ENCODE measurements at places on chromosomes 4 and X.

- DNase-seq: no peak
These were observed 61.1 kb downstream of the HDX start for GRCh38 chrX:84441143-84441542.

- DNase-seq: no peak
These were observed 11.4 kb downstream of the FAM120C start for GRCh38 chrX:54171527-54172250.

DNA sequence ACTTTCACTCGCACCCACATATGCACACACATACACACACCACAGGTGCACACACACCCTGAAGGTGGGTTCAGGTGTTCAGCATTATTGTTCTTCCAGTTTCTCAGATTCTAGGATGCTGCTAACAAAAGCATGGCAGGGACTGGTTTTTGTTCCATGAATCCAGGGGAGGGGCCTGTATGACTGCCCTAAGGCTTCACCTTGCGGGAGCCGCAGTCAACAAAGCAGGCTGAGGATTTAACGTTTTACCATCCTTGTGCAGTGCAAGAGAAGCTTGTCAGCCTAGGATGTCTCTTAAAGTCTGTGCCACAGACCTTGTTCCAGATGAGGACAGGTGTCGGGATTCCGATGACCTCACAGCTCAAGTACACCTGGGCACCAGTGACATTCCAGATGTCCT, 61.8 kb downstream of the POLR2B start:
- no peak for DNase-seq

DNA sequence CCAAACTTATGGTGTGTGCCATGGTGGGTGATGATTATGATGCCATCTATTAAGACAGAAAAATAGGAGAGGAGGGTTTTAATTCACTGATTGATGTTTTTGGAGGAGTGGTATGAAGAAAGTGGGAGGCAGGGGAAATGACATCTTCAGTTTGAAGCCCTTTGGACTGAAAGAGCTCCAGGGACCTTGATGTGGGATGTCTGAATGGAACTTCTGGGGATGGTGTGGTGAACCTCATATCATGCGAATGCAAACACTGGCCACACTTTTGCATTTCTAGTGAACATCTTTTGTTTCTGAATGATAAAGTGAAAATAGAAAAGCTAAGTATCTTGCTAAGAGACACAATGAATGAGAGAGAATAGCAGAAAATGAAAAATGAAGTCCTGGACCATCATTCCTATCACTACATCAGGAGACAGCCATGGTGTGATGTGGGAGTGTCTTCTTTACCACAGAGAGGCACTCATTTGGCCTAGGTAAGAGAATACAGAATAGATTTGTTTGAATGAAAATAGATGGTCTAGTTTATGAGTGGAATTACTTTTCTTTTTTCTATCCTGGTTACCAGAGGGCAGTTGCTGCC, 123.5 kb downstream of the ZNF827 start:
- DNase-seq: no peak

DNA sequence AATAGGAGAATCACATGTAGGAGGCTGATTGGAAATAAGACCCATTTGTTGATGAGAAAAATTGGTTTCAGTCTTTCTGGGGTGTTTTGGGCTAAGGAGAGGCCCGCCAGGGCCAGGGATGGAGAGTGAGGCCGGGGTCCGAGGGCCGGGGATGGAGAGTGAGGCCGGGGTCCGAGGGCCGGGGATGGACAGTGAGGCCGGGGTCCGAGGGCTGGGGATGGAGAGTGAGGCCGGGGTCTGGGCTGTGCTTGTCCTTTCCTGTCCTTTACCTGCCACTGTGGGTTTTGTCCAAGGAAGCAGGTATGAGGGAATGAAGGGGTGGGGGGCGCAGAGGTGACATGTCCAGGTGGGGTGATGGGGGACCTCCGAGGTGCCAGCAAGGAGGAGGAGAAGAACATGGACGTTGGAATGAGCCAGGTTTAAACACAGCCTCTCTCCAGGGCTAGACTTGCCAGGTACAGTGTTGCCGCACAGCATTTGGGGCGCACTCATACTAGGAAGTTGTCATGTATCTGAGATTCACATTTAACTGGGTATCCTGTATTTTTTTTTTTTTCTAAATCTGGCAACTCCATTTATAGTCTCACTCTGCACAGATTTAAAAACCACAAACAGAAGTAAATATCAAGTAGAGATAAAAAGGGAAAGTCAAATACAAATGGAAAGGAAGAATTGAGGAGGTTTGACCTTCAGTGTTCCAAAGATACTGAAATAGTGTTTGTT, 8.8 kb downstream of the RGS12 start:
- DNase-seq: no peak

- DNase-seq: no peak
These were observed 16.8 kb downstream of the FGFR3 start for GRCh38 chr4:1809754-1810502.

- DNase-seq: no peak
These were observed 44.5 kb downstream of the STPG2 start for GRCh38 chr4:98098764-98099163.

- DNase-seq: no peak
These were observed 12.2 kb upstream of the EDA start for GRCh38 chrX:69603566-69604194.

DNA sequence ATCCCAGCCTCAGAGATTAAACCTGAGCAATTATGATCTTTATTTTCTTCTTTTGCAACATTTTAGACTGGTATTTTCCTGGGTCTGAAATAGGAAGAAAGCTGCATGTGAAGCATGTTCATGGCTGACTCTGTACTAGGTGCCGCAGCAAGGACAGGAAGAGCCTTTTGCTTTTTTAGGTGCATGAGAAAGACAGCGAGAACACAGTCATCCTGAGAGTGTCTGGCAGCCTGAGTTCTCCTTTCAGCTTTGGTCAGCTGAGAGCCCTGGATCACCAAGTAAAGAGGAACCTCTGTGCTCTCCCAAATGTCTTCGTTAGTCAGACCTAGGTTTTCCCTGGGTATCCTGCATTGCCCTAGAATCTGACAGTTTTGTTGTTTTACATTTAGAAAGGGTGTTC, 29.8 kb downstream of the FAM149A start:
- DNase-seq: no peak

DNA sequence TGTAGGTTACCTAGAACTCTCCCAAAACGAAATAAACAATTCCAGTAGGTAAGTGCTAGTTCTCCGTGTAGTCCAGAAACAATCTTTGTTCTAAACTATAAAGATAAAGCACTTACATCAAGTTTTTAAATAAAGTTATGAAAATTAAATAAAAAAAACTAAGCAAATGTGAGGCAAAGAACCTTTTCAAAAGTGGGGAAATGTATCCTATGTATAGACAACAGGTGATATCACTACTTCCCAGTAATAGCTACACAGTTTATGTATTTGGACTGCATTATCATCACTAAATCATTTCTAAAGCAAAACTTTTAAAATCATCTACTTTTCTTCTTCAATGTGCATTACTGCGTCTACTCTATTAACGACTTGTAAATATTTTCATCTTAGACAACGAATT, 2.0 kb downstream of the YTHDC1 start:
- DNase-seq: no peak

- no peak for DNase-seq
These were observed 17.9 kb downstream of the METTL14 start for GRCh38 chr4:118703118-118703517.

- no peak for DNase-seq
These were observed 1.9 kb upstream of the PACRGL start for GRCh38 chr4:20698382-20698781.

- DNase-seq: no peak
These were observed 791.3 kb downstream of the RAB28 start for GRCh38 chr4:12692815-12693214.

DNA sequence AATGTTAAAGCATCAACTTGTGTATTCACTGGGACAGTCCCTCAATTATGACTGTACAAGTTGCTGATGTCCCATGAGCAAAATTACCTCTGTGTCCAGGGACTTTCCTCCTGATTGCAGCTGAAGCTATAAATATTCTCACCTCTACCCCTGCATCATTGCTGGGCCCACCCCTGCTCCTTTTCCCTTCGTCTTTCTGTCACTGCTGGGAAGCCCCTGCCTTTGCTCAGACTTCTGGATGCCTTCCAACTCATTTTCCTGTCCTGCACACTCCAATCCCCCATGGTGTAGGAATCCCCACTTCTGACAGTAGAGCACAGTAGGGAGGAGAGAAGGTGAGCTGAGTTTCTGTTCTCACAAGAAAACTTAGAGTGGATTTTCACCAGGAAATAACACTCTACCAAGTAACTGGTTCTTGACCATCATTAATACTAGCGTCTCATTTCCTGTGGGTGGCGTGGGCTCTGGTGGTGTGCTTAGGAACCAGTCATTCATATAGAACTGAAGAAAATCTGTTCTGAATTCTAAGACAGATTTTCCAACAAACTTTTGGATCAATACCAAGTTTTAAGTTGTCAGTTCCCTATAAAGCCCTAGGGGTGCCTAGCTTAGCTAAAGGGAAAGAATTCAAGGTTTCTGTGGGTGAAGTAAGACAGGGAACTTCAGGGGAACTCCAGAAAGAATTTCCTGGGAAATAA, 136.2 kb upstream of the MED14 start:
- no peak for DNase-seq

GRCh38 chrX:106955004-106955772, 35.0 kb downstream of the CLDN2 start:
- DNase-seq: no peak

DNA sequence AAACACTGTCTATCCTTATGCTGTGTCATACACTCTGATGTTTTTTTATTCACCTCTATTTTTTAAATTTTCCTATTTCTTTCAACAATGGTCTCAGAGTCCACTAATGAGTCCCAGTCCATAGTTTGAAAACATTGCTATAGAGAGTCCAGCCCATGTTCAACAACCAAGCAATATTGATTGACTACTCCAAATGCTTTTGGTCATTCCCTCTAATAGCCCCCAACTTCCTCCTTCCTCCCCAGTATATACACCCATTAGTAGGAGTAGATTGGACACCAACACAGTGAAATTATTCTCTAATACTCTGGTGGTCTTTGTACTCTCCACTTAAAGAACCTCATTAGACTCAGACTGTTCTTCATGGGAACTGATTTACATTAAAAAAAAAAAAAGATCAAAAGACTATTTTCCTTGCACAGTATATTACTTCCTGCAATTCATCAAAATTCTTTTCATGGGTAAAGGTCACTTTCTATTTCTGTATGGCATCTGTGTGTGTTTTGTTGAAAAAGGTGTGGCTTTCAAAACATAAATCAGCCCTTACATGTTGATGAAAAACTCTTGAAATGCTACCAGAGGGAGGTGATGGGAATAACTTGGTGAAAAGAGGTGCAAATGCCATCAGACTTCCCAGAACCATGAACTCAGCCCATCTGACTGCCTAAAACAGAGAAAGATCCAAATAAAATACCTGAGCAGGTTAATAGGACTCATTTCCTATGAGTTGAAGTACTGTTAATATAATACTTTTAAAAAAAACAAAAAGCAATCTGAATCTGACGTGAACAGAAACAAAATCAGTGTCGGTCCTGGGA, 250.3 kb upstream of the KLF3 start:
- DNase-seq: no peak

DNA sequence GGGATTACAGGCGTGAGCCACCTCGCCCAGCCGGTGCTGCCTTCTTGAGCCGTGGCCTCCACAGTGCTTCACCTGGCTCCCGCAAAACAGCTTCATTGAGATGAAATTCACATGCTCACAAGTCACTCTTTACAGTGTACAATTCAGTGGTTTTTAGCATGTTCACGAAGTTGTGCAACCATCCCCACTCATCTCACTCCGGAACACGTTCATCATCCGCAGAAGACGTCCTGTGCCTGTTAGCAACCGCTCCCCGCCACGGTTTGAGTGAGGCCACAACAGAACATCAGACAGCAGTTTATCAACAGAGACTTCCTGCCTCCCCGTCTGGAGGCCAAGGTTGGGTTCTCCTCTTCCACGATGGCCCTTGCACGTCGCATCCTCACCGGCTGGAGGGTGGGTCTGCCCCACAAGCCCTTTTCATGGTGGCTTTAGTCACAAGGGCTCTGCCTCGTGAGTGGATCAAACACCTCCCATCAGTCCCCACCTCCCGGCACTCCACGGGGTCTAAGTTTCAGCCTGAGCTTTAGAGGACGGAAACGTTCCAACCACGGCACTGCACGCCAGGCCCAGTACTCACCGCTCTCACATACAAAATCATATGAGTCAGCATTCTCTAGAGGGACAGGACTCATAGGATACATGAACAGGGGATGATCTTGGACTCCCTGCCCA, 29.6 kb upstream of the SPON2 start:
- DNase-seq: no peak

Measured in NCI-H1048 (cell line).